AG10803 (cell line): ENCODE measurements at places on chromosomes 11 and 22.
A peak's percentile ranks its signal among the peaks of the same experiment; 100 is the strongest.

DNA sequence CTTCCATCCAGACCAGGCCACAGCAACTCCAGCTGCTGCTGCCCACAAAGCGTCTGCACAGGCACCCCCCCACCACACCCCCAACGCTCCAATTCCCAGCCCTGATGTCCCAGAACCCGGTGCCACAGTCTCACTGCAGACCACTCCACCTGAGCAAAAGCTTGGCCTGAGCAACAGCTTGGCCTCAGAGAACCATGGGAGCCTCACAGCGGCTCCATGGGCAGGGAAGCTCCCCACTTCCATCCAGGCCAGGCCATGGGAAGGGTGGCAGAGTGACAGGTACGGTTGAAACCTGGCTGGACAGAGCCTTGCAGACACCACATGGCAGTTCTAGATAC is 13.2 kb downstream of the PLXNB2 start:
- no peak for DNase-seq

DNA sequence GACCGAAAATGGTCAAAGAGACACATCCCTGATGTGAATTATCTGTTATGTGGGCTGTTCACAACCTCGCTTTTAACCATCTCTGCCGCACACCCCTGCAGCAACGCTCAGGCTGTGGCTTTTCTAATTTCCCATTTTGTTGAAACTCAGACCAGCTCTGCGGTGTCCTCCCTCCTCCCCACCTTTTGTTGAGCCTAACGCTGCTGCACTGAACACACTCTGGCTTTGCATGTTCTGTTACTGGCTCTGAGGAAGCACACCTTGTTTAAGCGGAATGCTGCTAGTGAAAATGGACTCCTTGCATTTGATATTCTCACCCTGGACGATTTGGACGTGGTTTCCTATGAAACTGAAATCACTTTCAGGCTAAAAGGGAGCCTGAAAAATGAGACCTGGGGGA is 198.5 kb upstream of the MTNR1B start:
- DNase-seq = no peak

- peak; percentile 87 for DNase-seq
These were observed 91.1 kb downstream of the PICALM start for GRCh38 chr11:85977751-85978160.

DNA sequence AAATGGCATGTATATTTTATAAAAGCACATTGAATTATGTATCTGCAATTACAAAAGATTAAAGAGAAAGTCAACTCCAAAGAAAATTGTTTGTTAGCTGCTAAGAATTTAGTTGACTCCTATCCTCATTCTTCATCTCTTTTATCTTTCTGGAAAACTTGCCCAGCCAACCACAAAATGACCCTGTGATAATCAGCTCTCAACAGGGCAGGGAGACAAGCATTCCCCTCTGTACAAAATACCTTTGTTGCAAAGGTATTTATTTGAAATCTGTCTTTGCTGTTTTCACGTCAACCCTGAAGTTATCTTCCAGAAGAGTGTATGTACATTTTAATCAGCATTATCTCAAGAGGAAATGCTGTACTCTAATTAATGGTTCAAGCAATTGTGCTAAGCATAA is 191.1 kb upstream of the DDI1 start:
- no peak for DNase-seq

DNA sequence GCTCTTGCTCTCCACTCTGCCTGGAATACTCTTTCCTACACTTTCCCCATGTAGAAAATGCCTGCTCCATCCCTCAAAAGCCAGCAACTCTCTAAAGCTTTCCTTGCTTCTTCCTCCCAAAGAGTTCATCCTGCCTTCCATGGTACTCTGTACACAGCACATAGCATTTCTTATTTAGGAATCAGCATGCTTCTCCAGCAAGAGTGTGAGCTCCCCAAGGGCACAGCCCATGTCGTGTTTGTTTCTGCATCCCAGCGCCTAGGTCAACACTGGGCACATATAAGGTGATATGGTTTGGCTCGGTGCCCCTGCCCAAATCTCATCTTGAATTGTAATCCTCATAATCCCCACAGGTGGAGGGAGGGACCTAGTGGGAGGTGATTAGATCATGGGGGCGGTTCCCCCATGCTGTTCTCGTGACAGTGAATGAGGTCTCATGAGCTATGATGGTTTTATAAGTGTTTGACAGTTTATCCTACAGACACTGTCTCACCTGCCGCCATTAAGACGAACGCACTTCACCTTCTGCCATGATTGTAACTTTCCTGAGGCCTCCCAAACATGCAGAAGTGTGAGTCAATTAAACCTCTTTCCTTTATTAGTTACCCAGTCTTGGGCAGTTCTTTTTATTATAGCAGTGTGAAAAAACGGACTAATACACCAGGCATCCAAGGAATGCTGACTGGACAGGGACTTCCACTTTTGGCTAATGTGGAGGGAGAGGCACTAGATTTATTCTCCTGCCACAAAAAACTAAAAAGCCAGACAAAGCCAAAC is 8.2 kb downstream of the VPS37C start:
- peak; percentile 87 for DNase-seq

DNA sequence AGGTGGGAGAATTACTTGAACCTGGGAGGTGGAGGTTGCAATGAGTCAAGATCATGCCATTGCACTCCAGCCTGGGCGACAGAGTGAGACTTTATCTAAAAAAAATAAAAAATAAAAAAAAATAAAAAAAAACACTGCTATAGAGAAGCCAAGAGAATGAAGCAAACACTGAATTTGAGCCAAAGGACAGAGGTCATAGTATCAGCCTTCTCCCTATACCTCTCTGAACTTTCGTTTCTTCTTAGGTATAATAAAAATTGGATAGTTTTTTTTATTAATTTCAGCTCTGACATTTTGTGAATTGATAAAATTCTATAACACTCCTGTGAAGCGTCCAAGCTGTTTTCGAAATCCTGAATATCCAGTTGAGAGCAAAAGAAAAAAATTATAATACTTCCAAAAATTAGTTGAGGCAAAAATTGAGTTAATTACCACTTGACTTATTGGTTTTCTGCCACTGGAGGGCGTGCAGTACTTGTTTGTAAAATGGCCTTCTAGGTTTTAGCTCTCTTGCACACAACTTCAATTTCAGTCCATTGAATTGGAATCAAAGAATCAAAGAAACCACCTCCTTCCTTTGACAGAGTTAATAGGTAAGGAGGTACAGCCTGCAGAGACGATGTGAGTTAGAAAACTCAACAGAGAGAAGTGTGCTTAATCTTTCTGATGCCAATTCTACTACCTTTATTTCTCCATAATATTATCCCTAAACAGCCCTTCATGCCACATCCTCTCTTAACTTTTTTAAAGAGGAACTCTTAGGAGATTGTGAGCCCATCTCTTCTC is 143.2 kb downstream of the BBOX1 start:
- DNase-seq = peak; percentile 80

DNA sequence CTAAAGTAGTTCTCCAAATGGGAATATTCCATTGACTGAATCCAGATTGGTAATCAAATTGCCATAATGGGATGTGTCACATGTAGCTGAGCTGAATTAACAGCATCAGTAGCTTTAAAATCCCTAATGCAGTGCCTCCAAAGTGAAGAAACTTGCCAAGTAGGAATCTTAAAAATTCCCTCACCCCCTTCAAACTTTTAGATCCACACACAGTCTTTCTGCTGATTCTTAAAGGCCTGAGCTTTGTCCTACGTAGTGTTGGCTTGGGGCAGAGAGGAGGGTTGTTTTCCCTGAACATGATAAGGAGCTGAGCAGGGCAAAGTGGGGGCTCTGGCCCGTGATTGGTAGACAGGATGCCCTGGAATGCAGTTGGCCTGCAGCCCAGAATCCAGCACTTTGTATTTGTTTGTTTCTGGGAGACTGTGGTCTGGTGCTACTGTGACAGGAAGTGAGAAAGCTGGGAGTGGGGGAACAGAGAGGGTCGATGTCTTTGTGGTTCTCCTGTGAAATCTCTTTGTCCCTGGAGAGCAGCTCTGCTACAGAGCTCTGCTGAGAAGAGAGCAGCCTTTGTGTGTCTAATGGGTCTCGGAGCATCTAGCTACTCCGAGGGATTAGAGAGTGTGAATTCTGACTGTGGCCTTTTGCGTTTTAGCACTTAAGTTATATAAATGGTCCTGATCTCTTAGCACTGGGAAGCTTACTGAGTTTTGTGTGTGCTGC is 16.9 kb downstream of the CTNND1 start:
- DNase-seq = peak; percentile 99

GRCh38 chr11:75107187-75107586 is 10.5 kb upstream of the OR2AT4 start:
- no peak for DNase-seq

GRCh38 chr22:31520051-31520450 is 23.7 kb downstream of the SFI1 start:
- no peak for DNase-seq

DNA sequence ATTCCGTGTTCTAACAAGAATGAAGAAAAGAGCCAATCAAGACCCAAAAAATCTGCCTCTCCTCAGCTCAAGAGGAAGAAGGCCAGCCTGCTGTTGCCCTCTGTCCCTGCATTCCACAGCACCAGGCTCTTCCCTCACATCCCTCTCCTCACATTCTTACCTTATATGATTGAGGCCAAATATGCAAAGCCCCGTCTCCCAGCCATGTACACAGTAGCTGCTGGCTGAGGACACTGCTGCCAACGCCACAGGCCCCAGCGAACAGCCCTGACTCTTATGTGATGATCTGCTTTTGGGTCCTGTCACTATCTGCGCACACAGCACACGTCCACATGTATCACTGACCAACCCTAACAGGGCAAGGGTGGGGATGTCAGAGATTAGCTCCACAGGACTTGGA is 60.2 kb downstream of the MICAL3 start:
- peak; percentile 55 for DNase-seq

GRCh38 chr11:6353367-6353987 is 33.2 kb upstream of the CAVIN3 start:
- DNase-seq = peak; percentile 31

- peak; percentile 72 for DNase-seq
These were observed 25.8 kb upstream of the MPPED1 start for GRCh38 chr22:43385770-43386641.

DNA sequence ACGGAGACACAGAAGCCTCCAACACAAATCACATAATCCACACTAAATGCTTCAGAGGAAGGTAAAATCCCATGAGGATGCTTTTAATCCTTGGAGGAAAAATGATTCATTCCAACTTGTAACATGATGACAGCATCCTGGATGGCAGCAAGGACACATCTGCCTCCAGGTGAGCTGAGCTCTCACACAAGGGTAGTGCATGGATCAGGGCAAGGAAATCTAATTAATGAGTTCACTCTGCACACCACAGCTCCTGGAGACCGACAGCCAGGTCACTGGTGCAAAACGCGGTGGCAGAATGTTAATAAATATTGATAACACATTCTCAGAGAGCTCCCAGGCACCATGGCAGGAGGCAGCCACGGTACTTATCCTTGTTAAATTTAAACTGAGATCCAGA is 40.3 kb upstream of the CYP2D6 start:
- DNase-seq = no peak

GRCh38 chr11:20059587-20060021 is 100.7 kb downstream of the DBX1 start:
- DNase-seq = no peak
